Immature natural killer cell (primary cell): ENCODE measurements at places on chromosomes 3 and 15.

- no peak for DNase-seq
Measured at GRCh38 chr3:135834465-135834864, 131.1 kb upstream of the PPP2R3A start.

DNA sequence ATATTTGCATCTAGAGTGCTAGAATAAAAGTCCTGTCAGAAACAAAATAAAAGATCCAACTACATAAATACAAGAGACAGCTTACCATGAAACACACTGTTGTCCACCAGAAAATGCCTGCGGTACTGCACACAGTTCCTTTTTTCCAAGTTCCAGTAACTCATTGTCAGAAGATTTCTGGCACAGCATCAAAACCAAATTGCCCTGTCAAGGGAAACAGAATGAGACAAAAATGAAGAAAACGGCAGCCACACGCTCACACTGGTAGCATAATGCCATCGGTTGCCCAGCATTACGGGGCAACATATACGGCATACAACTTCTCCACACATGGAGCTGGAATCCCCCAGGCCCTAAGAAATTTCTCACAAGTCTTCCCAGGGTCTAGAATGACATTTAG lies 40.8 kb downstream of the PLCH1 start:
- DNase-seq, result no peak

DNA sequence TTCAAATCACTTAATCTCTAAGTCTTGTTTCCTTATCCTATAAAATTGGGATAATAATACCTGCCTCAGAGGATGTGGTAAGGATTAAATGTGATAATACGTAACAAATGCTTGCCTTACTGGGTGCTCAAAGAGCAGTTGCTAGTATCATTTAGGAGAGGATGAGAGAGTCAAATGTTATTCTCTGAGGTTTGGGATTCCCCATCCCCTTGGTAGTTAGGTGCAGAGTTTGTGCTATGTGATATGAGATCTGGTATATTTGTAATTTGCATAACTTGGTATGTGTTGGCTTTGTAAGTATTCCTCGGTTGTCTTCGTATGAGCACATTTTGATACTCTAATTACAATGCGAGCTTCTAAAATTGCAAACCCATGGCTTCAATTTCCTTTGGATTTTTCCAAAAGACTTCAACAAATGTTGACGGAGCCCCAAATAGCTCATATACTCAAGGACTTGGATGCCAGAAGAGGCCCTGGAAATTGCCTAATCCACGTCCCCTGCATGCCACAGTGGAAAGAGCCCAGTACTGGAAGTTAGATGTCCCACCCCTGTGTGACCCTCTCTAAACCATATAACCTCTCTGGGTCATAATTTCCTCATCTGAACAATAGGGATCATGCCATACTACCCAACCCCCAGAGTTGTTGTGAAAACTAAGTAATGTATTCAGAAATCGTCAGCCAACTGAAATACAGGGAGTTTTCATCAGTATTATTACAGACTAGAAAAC lies 85.0 kb downstream of the FBN1 start:
- no peak for DNase-seq

DNA sequence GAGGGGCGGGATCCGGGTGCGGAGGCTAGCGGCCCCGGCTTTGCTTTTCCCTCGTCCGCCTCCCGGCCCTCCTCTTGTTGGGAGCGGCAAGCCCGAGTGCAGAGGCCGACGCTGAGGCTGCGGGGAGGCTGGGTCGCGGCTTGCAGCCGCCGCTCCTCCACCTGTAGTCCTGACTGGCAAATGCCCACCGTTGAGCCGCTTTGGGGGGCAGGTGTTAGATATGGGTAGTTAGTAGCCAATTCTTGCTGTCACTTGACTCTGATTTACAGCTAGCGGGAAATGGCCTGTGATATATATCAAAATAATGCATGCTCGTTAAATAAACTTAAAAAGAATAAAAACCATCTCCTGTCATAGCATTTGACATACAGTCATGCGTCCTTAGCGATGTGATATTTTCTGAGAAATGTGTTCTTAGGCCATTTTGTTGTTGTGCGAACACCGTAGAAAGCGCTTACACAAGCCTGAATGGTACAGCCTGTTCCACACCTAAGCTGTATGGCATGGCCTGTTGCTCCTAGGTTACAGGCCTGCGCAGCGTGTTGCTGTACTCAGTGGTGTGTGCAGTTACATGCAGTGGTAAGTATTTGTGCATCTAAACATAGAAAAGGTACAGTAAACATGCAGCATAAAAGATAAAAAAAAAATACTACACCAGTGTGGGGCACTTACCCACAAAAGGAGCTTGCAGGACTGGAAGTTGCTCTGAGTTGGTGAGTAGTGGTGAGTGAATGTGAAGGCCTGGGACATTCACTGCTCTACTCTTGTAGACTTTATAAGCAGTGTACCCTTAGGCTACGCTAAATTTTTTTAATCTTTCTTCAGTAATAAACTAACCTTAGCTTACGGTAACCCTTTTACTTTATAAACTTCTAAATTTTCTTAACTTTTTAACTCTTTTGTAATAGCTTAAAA lies 873 bp downstream of the CAPN7 start:
- DNase-seq, result no peak

DNA sequence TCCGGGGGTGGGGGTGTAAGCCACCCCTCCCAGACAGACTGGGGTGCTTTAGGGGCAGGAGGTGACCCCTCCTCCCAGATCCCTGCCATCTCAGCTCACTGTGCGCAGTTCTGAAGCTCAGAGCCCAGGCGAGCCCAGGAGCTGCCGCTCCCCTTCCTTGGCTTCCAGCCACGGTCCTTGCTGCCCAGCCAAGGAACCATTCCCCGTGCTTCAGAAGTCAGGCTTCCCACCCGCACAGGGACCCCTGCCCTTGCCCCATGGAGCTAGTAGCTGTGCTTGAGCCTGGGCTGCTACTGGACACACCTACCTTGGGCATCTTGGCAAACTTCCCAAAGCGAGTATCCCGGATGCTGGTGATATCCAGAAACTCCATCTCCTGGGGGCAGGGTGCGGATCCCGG lies 4.8 kb downstream of the PLCB2 start:
- no peak for DNase-seq
